Coronary artery (tissue), 2 donors: ENCODE measurements at places on chromosomes 5 and 9.

GRCh38 chr5:134777366-134777765 is 18.8 kb downstream of the DDX46 start:
- no peak for DNase-seq

GRCh38 chr5:140253985-140254384 is 48.9 kb downstream of the PFDN1 start:
- DNase-seq = no peak

GRCh38 chr9:10855847-10856246 is 243.0 kb upstream of the PTPRD start:
- DNase-seq = no peak

GRCh38 chr9:120944434-120944843 is 17.8 kb upstream of the TRAF1 start:
- DNase-seq = no peak

GRCh38 chr9:71608825-71609447 is 159.4 kb downstream of the CEMIP2 start:
- no peak for DNase-seq

DNA sequence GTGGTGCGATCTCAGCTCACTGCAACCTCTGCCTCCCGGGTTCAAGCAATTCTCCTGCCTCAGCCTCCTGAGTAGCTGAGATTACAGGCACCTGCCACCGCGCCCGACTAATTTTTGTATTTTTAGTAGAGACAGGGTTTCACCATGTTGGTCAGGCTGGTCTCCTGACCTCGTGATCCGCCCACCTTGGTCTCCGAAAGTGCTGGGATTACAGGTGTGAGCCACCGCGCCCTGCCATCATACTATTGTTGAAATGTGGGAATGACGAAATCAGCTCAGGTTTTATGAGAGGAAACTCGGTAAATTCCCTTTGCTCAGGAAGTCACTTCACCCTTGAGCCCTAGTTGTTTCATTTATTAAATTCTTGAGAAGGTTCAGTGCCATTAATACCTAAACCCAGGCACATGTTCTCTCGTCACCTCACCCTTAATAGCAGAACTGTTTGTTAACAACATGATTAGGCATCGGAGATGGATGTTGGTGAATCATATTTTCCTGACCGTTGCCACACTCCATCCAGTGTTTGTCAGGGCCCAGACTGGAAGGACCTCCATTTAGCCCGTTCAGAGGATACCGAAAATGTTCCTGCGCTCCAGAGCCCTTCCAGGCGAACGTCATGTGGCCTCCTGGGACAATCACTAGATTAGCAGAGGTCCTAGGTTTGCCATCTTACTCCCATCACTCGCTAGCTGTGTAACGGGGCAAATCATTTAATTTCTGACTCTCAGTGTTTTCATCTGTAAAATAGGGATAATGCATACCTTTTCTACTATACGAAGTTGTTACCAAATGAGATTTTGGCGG is 20.0 kb upstream of the CREBRF start:
- no peak for DNase-seq

GRCh38 chr9:99368341-99369326 is 146.6 kb downstream of the SEC61B start:
- DNase-seq = no peak

DNA sequence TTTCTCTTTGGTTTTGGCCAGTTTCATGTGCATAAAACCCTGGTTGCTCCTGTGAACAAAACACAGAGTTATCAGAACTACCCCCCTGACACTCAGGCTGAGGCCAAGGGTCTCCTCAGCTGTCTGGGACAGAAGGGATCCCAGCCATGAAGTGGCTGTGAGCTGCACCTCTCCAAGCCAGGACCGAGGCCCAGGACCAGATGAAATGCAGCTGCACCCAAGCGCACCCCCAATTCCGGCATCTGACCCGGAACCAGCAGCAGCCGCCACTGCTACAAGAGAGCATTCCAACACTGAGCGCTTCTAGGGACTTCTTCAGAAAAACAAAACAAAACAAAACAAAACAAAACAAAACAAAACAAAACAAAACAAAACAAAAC is 16.0 kb upstream of the SLC25A51 start:
- DNase-seq = no peak

DNA sequence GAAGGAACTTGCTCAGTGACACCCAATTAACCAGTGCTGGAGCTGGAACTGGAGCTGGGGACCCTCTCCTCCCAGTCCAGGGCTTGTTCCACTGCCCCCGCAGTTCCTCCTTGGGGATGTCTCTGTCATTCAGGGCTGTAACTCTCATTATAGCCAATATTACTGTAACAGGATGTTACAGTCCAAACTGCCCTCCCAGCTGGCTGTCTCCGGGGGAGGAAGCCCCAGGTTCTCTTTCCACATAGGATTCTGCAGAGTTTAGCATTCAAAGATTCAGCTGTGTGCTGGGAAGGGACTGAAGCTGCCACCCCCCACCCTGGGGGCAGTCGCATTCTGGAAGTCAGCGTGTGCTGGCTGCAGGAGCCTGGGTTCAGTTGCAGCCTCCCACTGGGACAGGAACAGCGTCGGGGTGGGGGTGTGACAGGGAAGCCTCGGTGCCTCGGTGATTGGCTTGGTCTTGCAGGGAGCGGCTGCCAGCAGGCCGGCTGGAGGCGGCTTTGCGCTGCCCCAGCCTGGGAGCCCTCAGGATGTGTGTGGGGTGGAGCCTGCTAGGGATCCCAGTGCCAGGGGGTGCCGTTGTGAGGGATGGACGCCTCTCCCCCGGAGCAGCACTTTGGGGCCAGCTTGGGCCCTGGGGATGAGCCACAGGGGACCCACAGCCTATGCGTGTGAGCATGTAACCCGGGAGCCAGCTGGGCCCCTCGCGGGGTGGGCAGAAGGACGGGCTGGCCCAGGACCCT is 101.1 kb downstream of the RGS3 start:
- peak; percentile 92 for DNase-seq

DNA sequence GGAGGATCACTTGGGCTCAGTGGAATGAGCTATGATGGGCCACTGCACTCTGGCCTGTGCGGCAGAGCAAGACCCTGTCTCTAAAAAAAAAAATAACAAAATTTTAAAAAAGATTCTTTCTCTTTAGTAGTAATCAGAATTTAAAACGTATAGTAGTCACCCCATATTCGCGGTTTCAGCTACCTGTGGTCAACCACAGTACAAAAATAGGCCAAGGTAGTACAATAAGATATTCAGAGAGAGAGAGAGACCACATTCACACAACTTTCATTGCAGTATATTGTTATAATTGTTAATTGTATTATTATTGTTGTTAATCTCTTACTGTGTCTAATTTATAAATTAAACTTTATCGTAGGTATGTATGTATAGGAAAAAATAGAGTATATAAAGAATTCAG is 18.7 kb downstream of the INIP start:
- DNase-seq = no peak

DNA sequence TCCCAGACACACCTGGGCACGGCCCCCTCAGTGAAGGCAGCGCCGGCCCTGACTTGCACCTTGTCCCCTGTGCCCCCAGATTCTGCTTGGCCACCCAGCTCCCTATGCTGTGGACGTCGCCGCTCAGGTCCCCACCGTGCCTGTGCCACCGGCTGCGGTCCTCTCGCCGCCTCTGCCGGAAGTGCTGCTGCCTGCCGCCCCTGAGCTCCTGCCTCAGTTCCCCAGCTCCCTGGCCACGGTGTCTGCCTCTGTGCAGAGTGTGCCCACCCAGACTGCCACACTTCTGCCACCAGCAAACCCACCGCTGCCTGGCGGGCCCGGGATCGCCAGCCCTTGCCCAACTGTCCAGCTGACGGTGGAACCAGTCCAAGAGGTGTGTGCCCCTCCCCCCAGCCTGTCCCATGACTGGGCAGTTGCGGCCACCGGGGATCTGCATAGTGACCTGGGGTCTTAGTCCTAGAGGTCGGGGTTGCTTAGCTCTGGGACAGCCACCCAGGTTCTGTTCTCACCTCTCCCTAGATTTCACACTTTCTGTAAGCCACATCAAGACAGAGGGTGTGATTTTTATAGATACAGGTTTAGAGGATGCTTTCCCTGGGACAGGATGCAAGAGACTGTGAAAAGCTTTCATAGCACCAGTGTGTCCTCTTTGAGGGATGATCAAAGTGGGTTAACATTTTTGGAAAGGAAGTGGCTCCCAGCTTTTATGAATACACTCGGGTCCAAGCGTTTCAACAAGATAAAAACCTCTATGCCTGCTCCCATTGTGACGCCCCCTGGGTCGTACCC is 78.0 kb downstream of the WNK2 start:
- no peak for DNase-seq

DNA sequence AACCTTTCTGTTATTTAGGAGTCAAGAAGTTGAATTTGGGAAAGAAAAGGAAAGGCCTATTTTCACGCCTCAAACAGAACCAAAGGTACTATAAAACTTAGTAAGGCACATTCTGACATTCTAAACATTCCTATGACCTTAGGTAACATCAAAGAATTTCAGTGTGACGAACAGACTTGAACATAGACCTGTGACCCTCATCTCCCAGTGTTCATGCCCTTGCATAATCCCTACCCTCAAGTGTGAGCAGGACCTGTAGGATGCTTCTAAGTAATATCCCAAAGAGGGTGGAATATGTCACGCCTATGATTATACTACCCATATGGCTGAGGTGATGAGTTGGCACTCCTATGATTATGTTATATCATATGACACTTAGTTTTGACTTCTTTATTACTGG is 540.9 kb downstream of the KIF4B start:
- DNase-seq = no peak

GRCh38 chr5:66864240-66864884 is 268.2 kb downstream of the MAST4 start:
- DNase-seq = no peak

DNA sequence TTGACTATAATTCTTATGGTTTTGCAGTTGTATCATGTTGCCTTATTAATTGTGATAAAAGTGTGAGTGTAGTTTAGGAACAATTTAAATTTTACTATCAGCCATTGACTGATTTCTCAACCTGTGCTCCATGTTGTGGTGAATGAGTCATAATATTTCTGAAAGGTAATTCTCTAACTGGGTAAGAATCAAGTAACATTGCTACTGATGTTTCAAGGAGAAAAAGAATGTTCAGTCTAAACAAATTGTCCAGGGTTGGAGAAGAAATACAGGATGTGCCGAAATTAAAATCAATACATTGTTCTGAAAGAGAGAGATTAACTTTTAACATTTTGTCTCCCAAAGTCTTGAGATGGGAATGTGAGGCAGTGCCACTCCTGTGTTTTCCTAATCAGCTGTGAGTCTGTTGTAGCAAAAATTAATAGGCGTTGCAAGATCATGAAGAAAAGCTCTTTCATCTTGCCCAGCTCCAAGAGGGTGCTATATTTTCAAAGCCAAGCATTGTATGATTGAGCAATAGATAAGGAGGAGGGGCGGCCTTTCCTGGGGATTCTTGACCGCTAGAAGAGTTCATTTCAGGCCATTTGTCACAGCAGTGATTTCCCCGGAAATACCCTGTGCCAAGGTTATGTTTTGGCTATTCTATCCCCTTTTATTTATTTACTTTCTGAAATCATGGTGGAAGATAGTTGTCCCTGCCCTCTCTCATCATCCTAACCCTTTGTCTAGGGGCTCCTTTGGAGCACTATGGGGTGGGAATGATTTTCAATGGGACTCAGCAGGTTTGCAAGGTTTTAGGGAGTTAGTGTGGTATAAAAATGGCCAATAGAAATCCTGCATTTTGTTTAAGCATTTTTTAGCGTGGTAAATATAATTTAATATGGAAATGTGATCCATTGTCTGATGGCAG is 151.6 kb downstream of the FOCAD start:
- DNase-seq = no peak

- DNase-seq = no peak
Measured at GRCh38 chr5:108168915-108169314, 213.0 kb downstream of the FBXL17 start.

DNA sequence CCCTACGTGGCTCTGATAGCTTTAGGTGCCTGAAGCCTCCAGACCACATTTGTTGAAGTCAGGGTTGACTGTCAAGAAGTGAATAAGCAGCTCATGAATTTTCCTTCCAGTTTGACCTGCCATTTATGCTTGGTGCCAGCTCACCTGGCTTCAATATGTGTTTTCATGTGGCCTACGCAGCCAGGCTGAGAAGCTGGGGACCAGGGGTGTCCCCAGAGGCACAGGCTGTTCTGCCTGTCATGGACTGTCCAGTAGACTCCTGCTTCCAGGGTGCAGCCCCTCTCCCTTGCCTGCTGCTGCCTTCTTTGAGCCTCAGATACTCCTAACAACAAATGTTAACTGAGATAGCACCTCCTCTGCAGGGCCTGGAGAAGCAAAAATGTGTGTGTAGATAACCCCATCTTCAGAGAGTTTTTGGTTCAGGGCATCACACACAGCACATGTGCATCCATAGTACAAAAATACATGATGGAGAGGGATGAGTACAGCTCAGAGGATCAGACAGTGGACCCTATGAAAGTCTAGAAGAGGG is 5.8 kb downstream of the TNFAIP8 start:
- DNase-seq = no peak

DNA sequence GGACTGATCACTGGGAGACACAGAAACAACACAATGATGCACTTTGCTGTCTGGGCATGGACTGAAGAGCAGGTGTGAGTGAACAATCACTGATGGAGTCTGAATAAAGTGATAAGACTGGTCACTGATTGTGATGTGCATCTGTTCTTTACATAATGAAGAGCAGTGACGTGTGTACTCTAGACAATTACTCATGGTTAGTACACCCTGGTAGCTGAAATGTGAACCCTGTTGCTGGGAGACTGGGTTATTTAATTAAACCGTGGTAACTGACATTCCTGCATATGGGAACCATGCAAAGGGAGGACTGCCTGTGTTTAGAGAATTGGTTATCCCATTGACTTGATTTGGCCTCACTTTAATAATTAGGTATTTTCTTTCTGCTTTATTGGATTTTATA is 202.9 kb downstream of the NR2F1-AS1 start:
- no peak for DNase-seq

DNA sequence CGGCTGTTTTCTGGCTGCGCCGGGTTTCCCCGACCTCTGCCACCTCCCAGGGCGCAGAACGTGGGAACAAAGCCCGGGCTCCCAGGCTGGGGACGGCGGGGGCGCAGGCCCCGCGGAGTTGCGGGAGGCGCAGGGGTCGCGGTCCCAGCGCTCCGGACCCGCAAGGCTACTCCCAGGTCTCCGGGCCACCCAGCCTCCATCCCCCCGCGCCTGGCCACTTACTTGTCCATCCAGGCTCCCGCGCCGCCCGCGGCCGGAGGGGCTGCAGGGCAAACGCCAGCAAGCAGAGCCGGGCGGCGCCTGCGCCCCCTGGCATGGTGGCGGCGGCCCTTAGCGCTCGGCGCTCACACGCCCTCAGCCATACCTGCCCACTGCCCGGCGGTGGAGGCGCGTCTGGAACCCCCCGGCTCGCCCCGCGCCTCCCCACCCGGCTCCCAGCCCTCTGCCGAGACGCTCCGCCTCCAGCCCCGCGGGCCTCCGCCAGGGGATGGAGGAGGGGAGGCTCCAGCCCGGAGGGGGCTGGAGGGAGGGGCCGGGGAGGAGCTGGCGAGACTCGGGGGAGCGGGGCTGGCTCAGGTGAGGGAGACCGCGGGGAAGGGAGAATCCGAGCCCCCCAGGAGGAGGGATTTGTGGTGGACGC is at the start of gene ADAM19:
Gene ADAM19 (minus strand): TSS at position 395 of the 640 bp plus-strand sequence. CDS start 79 bp downstream, at position 316.
- no peak for DNase-seq

GRCh38 chr5:148816357-148816756 is 10.1 kb upstream of the ADRB2 start:
- no peak for DNase-seq
